ENCODE measurements at places on chromosomes 2 and 18.

DNA sequence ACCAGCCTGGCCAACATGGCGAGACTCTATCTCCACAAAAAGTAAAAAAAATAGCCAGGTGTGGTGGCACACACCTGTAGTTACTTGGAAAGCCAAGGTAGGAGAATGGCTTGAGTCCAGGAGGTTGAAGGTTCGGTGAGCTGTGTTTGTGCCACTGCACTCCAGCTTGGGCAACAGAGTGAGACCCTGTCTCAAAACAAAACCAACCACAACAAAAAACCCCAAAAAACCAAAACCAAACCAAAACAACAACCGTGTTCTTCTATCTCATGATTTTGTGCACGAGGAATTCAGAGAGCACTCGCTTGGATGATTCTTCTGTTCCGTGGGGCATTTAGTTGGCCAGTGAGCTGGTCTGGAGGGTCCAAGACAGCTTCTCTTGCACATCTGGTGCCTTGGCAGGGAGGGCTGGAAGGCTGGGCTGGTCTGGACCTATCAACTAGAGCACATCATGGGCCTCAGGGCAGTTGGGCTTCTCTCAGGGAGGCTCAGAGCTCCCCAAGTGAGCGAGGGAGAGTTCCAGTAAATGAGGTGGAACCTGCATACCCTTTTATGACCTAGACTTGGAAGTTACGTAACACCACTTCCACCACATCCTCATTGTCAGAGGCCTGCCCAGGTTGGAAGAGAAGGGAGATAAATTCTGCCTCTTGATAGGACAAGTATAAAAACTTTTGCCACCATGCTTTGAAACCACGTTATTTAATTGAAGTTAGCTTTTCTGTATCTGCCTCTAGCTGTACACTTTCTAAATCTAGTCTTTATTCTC is 25.2 kb downstream of the SIX2 start:
- no peak for DNase-seq

DNA sequence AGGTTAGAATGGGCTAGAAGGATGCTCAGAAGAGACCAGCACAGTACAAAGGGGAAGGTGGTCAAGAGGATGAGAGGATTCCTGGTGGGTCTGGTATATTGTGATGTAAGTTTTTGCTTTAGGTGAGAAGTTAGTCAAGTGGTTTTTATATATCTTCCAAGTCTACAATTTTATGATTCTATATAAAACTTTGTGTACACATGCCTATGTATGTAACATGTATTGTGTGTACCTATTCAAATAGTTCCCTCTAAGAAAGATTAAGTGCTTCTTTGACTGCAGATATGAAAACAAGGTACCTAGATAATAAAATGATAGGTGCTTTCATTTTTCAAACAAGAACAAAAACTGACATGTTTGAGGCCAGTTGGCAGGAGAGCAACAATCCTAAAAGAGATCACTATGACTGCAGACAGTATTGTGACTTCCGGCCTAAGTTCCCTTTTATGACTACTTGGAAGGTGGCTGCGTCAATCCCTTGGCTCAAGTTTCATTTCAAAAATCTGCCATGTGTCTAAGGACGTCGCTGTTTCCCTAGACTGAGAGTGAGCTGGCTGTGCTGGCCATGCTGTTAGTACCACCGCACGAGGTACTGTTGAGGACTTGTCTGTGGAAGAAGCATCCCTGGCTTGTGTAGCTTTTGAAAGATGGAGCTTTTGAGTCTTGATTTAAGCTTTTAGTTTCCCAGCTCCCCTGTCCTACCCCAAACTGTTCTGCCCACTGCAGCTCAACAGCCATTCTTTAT is 123.1 kb downstream of the PRPF40A start:
- no peak for DNase-seq

- DNase-seq = no peak
Observed at GRCh38 chr2:211931314-211931713, 607.3 kb downstream of the ERBB4 start.

- no peak for DNase-seq
Observed at GRCh38 chr2:236976266-236977062, 109.2 kb upstream of the COPS8 start.

DNA sequence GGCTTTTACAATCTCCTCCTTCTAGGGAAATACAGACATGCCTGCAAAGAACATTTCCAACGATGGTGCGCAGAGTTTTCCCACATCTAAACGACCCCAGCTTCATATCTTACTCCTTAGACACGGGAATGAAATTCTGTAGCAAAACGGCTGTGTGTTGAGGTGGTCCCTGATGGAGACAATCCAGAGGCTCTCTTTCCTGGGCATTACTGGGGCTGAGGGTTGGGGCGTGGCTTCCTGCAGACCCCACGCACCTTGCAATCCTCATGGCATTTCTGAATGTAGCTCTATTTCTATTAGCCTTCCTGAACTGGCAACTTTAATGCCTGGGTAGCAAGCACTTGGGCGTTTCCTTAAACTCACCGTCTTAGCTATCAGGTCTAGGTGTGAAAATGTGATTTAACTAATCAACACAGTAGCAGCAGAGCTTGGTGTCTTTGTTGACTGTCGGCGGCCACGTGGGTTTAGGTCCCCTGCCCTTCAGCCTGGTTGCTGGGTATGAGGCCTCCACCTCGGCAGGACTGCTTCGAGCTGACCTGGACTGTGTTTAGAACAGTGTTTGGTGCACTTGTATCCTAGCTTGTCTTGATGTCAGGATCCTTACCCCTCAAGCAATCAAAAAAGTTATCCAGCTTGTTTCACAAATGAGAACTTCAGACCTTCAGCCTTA is 242.8 kb downstream of the GBX2 start:
- no peak for DNase-seq

DNA sequence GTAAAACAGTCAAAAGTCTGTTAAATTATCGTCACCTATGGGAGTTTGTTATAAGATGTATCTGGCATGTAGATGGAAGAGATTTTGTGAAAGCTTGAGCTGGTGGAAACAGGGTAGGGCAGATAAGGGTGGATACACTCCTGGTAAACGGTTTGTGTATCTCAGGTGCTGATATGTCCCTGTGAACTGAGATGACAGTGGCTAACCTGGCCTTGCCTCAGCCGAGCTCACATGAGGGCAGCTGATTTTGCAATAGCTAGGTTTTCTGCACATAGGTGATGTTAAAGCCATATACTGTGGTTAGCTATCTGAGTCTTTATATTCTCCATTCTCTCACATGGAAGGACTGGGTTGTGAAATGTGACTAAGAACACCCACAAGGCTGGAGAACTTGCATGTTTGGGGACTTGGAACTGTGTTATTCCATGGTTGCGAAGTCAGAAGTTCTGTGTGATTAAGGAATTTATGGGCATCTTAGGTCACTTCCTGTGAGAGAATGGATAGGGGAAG is 205.1 kb downstream of the TPGS2 start:
- DNase-seq = no peak

DNA sequence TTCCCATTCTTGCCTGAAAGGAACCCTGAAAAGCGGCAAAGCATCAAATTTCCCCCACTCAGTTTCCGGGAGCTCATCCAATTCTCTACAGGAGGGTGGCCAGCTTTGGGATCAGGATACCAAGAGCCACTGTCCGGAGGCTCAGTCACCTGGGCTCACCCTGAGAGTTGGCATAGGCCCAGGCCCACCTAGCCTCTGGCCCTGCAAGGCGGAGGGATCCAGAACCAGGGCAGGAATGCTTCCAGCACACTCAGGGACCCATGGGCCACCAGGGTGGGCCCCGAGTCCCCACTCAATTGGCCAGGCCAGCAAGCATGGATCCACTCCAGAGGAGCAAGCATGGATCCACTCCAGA is 432.9 kb upstream of the MYT1L start:
- DNase-seq = no peak

DNA sequence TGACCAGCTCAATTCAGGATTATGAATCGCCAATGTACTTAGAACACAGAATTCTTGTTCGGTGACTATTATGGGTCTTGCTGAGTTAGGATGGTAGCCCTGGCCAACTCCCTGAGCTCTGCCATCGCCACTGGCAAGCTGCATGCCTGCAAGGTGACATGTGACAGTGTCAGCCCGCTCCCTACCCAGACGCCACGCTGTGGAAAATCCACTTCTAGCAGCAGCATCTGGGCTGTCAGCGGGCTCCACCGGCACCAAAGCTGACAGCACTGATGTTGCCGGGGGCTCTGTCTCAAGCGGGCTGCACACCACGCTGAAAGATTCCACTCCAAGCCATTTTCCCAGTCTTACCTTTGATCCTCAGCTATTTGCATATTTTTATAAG is 100.7 kb downstream of the MYT1L start:
- DNase-seq = no peak

DNA sequence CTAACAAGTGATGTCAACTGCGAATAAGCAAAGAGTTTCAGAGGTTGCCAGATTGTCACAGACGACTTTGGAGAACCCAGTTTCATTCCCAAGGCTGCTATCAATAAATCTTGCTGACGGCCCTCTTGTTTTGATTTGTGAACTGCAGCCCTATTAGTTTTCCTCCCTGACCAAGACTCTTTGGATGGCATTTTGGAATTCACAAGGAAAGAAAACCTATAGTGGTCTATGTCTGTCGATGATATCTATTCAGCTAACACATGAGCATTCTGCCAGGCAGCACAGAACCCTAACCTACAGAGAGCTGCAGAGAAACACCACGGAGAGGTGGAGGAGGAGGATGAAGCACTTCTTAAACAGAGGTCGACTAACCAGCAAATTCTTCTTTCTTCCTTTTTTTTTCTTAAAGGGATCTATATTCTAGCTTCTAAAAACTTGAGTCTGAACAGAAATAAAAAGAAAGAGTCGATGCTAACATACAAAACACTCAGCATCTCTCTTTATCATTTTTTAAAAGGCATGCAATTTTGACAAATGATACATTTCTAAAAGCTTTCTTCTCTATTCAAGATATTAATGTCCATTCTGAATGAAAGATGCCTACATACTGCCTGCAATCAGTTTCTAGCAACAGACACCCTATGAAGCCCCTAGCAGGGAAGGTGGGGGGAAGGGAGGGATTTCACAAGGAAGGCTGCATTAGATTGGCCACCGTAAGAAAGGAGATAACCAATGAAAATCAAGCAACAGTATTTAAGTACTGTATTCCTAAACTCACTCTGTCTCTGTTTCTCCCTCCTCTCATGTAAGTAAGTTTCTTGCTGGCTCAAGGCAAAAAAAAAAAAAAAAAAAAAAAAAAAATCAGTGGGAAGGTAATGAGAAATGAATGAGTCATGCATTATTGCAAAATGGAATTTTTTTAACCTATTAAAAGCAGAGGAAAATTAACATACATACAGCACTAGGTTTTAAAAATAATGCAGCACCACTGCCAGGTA is 83.0 kb upstream of the CHRNA1 start:
- no peak for DNase-seq

DNA sequence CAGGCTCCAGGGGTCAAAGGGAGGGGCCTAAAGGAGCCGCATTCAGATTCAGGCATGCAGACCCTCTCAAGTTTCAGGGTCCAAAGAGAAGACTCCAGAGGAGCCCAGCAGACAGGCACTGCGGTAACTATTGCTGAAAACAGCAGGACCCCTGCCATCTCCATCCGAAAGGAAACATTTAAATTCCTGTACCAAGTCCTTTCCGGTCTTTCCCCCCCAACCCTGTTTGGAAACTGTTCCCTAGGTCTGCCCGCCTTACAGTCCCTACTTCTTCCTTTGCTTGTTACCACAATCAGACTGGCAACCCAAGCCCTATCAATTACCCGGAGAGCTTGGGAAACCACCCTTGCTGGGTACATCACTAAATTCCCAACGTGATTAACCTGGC is 82.0 kb downstream of the DNMT3A start:
- no peak for DNase-seq

- no peak for DNase-seq
Observed at GRCh38 chr18:46344416-46345180, 240.4 kb downstream of the HAUS1 start.

DNA sequence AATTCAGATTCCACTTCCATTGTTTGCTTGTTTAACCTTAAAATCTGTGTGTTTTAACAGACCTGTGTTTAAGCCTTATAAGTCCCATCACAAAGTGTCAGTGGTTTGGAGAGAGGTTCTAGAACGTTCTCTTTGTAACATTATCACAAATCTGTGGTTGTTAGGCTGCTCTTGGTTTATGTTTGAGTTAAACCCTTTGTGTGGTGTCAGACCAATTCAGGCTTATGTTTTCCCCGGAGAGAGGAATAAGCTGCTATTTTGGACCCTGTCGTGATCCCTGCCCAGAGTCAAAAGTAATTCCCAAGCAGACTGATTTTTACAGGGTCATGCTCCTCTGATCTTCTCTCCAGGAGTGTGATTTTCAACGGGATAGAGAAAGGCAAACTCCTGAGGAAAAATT is 43.8 kb upstream of the LTBP1 start:
- no peak for DNase-seq

DNA sequence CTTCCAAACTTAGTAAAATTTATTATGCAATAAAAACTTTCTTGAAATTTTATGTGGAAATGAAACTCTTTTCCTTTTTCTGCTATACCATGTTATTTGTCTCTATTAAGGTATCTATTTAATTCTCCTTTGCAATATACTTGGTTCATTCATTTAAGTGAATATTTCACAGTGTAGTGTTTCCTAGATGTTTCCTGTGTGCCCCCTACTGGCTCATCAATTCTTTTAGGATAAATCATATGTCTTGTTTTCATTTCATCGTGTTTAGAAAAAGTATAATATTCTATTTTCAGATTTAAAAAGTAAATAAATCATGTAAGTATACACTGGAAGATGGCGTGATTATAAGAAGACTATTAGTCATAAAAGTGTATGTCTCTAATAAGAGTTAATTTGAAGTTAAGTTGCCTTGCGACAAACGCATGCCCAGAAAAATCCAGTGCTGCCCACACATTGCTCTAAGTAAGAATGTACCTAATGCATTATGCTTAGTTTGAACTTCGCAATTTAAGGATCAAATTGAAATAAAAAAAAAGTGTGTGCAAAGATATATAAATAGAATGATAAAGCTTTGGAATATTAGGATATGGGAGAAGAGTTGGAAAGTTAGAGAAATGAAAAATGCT is 525.4 kb downstream of the KCNJ3 start:
- no peak for DNase-seq

GRCh38 chr2:173040729-173041128 is 34.9 kb upstream of the MAP3K20 start:
- DNase-seq = no peak

DNA sequence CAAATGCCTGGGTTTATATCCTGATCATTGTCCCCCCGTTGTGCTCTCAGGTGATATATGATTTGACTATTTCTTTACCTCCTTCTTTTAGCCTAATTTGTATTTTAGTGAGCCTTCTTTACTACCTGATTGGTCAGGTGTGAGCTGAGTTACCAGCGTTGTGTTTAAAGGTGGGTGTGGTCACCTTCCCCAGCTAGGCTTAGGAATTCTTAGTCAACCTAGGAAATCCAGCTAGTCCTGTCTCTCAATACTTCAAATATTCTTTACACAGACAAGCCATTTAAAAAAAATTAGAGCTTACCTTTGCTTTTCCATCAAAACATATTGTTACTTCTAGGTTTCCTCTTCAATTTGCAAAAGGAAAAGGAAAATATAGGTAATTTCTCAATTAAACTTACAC is 30.2 kb downstream of the KYNU start:
- DNase-seq = no peak

- no peak for DNase-seq
Observed at GRCh38 chr2:74206180-74206688, 7.8 kb downstream of the MTHFD2 start.

GRCh38 chr2:196174404-196174803 is 3.0 kb upstream of the STK17B start:
- DNase-seq = no peak
